Myocyte (in vitro differentiated cells): ENCODE measurements at places on chromosomes 1 and 21. TPM values are rescaled to one million over a fixed set of nuclear protein-coding genes. Genes with fewer than 3 reads are reported as not detected.

The NBPF4 gene
- not detected in 2 replicates for total RNA-seq

GRCh38 chr1:106022312-106022902 is 1034.1 kb upstream of the PRMT6 start:
- DNase-seq = peak; percentile 2

GRCh38 chr1:206785182-206785765 is 13.0 kb upstream of the IL10 start:
- DNase-seq = no peak

DNA sequence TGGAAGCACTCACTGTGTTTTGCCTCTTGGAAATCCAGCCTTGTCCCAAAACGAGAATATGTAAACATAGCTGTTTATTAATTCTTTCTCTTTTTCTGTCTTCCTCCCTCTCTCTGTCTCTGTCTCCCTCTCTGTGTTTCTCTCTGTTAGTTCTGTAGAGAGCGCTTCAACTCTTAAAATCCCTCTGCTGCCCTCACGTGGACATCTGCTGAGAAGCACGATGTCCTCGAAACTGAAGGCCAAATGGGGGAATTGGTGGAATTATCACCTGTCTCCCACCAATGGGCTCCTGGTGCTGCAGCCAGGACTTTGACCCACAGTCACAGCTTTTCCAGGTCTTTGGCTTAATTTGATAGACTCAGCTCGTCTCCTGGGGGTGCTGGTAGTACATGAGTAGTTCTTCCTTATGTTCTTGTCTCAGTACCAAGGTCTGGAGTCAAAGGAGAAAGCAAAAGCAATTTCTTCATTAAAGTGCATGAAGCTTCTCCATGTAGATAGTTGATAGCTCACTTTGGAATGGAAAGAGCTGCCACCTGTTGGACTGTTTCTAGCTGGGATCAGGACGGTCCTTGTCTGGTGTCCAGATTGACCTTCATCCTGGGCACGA is 5.5 kb upstream of the GBP6 start:
- DNase-seq = peak; percentile 81

GRCh38 chr1:23394684-23395083 is 25.0 kb upstream of the ZNF436 start:
- DNase-seq = peak; percentile 57

DNA sequence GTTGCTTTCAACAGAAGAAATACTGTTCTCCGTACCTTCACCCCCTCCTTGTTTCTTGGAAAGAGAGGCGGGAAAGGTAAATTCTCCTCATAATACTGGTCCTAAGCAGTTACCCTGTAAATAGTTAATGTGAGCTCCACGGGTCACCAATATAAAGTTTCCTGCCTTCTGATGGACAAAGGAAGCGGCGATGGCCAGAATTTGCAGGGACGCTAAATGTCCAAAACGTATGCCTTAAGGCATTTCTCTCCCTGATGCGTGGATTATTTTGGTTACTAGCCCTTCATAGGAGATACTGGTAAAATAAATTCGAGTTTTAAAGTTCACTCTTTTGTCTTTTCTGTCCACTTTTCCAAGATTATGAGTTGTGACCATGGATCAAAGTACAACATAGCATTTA is 898 bp upstream of the PTGS2 start:
- DNase-seq = no peak

DNA sequence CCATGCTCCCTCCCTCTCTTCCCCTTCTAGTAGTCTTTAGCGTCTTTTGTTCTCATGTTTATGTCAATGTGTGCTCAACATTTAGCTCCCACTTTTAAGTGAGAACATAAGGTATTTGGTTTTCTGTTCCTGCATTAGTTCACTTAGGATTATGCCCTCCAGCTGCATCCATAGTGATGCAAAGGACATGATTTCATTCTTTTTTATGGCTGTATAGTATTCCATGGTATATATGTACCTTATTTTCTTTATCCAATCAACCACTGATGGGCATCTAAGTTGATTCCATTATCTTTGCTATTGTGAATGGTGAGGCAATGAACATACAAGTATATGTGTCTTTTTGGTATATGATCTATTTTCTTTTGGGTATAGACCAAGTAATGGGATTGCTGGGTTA is 38.3 kb upstream of the PALMD start:
- no peak for DNase-seq
